ENCODE measurements at places on chromosomes 12 and 14. TPM values are rescaled to one million over a fixed set of nuclear protein-coding genes. Genes with fewer than 3 reads are reported as not detected.

The KRT6B gene
- polyA plus RNA-seq = not detected

The NELL2 gene
- 11.9 TPM for polyA plus RNA-seq

DNA sequence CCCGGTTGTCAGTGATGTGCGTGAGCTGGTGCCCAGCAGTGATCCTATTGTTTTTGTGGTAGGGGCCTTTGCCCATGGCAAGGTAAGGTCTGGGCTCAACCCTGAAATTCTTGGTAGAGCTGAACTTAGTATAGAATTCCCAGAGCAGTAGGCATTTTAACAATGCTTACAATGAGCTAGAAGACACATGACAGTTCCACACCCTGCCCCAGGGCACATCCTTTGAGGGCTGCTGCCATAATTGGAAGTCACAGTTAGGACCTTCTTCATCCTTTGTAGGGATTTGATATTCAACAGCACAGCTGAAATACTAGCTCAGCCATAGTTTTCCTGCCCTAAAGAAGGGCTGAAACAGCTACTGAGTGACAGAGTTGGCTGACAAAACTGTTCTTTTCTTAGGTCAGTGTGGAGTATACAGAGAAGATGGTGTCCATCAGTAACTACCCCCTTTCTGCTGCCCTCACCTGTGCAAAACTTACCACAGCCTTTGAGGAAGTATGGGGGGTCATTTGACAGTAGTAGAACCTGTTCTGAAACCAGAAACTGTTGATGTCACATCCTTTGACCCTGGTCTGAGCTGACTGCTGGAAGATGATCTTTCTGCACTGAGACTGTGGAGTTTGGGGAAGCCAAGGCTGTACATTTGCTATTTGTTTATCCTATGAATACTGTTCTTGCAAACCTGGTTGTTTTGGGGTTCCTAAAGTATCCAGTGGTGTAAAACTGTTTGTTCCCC, 4.8 kb downstream of the EMG1 start:
- no peak for DNase-seq

GRCh38 chr12:8157484-8158198, 826 bp downstream of the ZNF705A start:
- DNase-seq = no peak

- DNase-seq = no peak
These were observed 78.6 kb downstream of the SLC15A5 start for GRCh38 chr12:16198884-16199283.

DNA sequence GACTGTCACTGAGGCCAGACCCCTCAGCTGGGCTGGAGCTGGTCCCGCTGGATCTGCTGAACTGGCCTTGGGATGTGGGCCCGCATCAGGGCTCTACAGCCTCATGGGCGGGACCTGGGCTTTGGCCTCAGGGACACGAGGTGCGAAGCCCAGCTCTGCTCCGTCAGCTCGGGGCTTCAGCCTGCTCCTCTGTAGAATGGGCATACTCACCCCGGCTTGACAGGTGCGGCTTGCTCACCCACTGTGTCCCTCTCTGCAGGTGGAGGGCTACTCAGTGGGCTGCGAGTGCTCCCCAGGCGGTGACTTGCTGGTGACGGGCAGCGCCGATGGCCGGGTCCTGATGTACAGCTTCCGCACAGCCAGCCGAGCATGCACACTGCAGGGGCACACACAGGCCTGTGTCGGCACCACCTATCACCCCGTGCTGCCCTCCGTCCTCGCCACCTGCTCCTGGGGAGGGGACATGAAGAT, 57.6 kb downstream of the BEGAIN start:
- no peak for DNase-seq

DNA sequence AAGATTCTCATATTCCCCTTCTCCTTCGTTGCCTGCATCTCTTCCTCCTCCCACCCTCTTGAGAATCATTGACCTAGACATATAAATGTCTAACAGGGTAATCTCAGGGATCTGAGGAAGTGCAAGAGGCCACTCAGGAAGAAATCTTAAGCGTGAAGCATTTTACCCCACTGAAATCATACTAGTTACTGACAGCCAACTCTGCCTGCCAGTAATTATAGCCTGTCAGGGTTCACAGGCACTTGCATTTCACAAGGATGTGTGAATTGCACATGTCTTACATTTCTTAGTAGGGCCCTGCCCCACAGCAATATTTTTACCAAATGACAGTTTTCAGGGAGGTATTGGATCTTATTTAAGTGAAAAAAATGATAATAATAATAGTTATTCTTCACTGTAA, 127.2 kb downstream of the SLC15A5 start:
- DNase-seq = no peak

- DNase-seq = no peak
These were observed 47.1 kb downstream of the ARF6 start for GRCh38 chr14:49939884-49940510.

DNA sequence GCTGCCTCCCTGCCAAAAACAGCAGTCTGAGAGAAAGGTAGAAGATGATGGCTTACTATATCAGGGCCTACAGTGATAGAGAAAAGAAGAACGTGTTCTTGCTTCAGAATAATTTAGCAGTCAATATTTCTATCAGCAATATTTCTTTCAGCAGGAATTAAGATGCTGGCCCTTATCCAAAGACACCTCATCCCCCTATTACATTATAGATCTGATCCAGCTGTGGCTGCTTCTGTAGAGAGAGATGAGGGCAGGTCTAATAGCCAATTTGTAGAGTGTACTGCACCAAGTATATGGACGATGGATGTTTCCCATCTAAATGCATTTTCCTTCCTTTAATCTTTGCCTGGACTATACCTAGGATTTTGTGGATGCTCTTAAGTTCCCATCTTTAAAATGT, 451.7 kb downstream of the NPAS3 start:
- no peak for DNase-seq

- DNase-seq = no peak
These were observed 43.5 kb downstream of the NEUROD4 start for GRCh38 chr12:55063291-55063690.

Measured in renal pelvis (tissue), 12 donors.